Neural crest cell (in vitro differentiated cells): ENCODE measurements at places on chromosomes 16 and 17. TPM values are rescaled to one million over a fixed set of nuclear protein-coding genes. Genes with fewer than 3 reads are reported as not detected.

Gene FAM83G
- total RNA-seq, result 1.3 and 1.8 TPM in 2 replicates

Gene SCNN1B
- not detected in 2 replicates for total RNA-seq

Gene KRTAP4-5
- total RNA-seq, result not detected in 2 replicates

Gene RND2
- 15.3 and 17.8 TPM in 2 replicates for total RNA-seq

GRCh38 chr16:2096853-2097595, 38.7 kb downstream of the PKD1 start:
- no peak for DNase-seq

DNA sequence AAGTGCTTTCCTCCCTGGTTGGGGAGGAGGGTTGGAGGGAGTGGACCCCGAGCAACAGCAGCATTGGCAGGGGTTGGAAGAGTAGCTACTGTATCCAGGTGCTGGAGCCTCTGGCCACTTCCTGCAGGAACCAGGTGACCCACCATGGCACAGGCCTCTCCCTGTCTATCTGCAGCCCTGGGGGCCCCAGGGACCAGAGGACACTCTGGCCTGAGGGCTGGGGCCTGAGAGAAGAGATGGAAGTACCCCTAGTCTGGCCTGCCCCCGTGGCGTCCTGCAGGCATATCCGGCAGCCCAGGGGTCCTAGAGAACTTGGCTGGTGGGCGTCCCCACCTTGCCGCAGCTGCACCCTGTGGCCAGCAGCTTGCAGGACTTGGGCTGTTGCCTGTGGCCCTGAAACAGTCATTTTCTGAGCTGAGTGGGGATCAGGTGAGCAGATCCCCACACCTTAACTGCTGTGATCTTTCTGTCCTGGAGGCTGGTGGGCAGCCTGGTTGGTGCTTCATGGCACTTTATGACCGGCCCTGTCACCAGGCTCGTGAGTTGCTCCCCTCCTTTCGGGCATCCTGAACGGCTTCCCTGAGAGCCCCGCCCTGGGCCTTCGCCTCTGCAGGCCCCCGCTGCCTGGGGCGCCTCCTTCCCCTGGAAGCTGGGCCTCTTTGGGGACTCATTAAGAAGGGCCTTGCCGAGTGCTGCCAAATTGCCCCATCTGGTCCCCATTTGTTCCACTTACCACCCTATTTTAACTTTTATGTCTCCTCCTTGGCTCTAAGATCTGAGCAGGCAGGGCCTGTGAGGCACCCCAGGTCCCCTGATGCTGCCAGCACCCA, 298.6 kb downstream of the SEC14L1 start:
- no peak for DNase-seq

- DNase-seq, result no peak
Observed at GRCh38 chr17:32962320-32962711, 29.3 kb upstream of the SPACA3 start.

DNA sequence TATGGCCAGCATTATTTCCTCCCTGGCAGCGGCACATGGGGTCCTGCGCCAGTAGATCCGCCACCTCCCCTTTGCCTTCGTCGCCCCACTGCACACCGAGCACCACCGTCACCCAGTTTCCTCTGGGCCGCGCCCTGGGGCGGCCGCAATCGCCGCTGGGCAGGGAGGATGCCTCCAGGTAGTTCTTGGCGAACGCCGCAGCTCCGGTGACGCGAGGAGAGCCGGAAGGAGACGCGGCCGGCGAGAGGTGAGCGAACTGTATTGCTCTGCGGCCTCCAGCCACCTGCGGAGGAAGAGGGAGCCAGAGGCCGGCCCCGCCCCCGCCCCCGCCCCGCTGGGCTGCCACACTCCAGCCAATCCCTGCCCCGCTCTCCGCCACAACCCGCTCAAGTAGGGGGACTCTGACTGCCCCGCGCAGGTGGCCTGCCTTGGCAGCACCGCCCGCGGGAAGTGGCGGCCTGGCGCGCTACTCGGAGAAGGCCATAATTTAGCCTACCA, 11.8 kb upstream of the SLFN13 start:
- DNase-seq, result no peak

DNA sequence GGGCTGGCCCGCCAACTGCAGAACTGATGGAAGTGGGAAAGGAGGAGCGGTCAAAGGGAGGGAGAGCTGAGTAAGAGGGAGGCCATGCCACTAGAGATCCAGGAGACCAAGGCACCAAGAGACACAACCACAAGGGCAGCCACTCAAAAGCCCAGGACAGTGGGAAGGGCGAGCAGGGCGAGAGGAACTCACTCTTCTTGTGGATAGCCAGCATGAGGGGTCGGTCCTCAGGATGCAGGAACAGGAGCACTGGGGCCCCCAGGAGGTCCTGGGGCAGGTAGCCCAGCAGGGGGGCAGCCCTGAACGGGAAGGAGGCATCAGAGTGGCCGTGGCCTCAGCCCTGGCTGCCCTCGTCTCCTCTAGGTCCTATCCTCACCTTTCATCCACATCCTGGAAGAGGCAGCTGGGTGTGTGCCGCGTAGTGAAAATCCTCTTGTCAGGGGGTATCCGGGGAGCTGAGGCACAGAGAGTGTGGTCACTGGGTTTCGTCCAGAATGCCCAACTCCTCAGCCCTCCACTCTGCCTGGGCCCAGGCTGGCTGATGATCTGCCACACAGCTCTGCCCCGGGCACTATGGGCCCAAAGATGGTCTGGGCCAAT, 4.3 kb downstream of the PER1 start:
- DNase-seq, result no peak

GRCh38 chr16:14251419-14251818, 180.3 kb downstream of the MRTFB start:
- DNase-seq, result no peak

DNA sequence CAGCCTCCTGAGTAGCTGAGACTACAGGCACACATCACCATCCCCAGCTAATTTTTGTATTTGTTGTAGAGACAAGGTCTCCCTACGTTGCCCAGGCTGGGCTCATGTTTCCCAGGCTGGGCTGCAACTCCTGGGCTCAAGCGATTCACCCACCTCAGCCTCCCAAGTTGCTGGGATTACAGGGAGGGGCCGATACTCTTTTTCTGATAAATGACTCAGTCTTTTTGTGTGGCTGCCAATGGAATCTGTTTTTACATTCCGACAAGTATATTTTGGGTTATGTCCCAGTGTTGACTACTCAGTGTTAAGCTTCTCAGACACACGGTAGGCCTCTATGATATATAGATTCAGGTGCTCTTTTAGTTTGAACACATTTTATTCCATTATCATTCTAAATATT, 58.1 kb downstream of the SLFN11 start:
- no peak for DNase-seq

- no peak for DNase-seq
Observed at GRCh38 chr16:77897129-77897437, 108.7 kb downstream of the VAT1L start.
